ENCODE measurements at places on chromosomes 13 and 19.

GRCh38 chr13:59856281-59856810, 307.4 kb downstream of the DIAPH3 start:
- no peak for DNase-seq

DNA sequence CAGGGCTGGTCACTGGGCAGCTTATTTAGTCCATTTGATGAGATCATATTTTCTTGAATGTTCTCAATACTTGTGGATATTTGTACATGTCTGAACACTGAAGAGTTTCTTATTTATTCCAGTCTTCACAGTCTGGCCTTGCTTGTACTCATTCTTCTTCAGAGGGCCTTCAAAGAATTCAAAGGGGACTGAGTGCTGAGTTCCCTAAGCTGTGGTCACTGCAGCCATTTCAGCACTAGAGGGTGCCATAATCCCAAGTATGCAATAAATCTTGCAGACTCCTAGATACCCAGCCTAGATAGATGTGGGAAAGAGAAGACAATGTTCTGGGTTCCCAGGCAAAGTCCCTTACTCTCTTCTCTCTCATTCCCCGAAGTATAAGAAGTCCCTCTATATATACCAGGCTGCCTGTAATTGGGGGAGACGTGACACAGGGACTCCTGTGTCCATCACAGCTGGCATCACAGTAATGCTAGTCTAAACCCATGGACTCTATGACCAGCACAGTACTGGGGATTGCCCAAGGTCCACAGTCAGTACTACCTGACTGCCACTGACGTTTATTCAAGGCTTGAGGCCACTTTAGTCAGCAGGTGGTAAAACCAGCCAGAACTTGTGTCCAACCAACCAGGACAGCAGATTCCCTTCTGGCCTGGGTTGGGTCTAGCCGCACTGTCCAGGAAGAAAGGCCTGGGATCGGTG, 8.9 kb upstream of the VN1R1 start:
- no peak for DNase-seq

- no peak for DNase-seq
Measured at GRCh38 chr19:2192862-2193261, 29.1 kb downstream of the DOT1L start.

GRCh38 chr19:32469795-32470194, 64.2 kb downstream of the DPY19L3 start:
- no peak for DNase-seq

DNA sequence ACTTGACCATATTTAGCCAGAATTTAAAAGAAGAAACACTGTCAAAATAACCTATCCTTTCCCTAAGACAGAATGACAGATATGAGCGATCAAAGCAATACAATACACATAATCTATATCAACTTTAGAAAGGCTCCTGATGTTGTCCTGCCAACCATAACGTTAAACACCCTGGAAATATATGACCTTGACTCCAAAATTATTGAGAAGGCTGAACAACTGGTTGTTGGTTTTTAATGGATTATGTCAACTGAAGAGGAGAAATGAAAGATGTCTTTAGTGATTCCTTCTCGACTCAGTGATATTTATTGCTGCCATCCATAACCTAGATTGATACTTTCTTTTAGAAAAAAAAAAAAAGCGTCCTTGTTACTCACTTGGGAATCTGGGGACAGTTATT, 957.2 kb downstream of the SLITRK1 start:
- DNase-seq = no peak

DNA sequence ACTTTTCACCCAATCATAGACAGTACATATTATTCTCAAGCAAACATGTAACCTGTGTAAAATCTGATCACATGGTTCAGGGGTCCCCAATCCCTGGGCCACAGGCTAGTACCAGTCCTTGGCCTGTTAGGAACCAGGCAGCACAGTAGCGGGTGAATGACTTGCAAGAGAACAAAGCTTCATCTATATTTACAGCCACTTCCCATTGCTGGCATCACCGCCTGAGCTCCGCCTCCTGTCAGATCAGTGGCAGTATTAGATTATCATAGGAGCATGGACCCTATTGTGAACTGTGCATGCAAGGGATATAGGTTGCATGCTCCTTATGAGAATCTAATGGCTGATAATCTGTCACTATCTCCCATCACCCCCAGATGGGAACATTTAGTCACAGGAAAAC, 133.1 kb downstream of the MAB21L1 start:
- no peak for DNase-seq
